ENCODE measurements at places on chromosomes 11 and 22. TPM values are rescaled to one million over a fixed set of nuclear protein-coding genes. Genes with fewer than 3 reads are reported as not detected.

The MIAT gene
- 1.9 TPM for total RNA-seq

The SUSD2 gene
- 7.5 TPM for total RNA-seq

DNA sequence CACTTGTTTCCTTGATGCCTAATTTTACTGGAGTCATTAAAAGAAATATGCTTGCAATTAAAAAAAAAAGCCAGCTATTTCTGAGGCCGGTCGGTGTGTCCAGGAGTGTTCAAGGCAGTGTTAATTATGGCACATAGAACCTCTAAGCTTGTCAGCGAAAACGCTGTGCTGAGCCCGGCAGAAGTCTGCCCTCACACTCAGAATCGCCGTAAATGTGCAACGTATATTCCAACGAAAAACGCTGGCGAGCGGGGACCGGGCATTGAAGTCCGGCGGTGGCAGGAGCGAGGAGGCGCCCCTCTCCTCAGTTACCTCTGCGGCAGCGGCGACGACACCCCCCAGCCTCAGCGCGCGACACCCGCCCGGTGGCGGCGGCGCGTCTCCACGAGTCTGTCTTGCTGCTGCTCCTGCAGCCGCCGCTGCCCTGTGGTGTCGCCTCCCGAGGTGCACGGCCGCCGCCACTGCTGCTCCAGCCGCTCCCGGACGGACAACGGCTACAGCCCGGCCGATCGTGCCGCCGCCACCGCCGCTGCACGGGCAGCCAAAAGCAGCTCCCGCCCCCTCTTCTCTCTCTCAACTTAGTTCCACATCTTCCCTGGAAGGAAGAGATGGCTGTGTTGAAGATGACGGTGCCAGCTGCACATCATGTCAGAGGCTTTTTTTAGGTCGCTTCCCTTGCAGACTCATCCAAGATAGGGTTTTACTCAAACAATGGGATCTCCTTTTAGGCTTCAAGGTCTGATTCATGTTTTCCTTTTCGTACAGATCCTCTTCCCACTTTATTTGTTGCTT, 56.0 kb downstream of the JAM3 start:
- DNase-seq, result peak; percentile 64

The VSIG10L2 gene
- 0.56 TPM for total RNA-seq

GRCh38 chr11:18461909-18462308, 6.3 kb downstream of the LDHAL6A start:
- no peak for DNase-seq

- no peak for DNase-seq
Observed at GRCh38 chr22:49230194-49230577, 597.5 kb downstream of the BRD1 start.

The ANO1 gene
- 14.2 TPM for total RNA-seq

The PLAAT2 gene
- total RNA-seq, result 0.32 TPM

The TNRC6B gene
- total RNA-seq, result 39.8 TPM

DNA sequence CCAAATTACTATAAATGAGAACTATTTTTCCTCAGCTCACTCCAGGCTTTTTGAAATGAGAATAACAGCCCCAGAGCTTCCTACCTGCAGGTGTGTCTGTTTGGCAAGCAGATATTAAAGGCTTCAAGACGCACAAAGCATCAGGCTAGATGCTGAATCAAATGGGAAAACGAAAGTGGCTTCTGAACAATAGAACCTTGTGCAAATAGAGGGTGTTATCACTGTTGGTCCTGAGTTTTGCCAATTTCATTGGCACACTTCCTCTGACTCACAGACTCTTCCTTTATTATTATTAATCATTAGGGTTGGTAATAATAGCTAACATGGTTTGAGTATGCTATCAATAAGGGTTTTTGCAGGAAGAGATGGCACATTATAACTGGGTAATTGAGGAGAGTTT, 13.4 kb downstream of the SYT13 start:
- no peak for DNase-seq

GRCh38 chr22:19132693-19133400, 1.7 kb downstream of the TSSK2 start:
- no peak for DNase-seq

GRCh38 chr11:14079011-14079410, 116.5 kb downstream of the SPON1 start:
- no peak for DNase-seq

DNA sequence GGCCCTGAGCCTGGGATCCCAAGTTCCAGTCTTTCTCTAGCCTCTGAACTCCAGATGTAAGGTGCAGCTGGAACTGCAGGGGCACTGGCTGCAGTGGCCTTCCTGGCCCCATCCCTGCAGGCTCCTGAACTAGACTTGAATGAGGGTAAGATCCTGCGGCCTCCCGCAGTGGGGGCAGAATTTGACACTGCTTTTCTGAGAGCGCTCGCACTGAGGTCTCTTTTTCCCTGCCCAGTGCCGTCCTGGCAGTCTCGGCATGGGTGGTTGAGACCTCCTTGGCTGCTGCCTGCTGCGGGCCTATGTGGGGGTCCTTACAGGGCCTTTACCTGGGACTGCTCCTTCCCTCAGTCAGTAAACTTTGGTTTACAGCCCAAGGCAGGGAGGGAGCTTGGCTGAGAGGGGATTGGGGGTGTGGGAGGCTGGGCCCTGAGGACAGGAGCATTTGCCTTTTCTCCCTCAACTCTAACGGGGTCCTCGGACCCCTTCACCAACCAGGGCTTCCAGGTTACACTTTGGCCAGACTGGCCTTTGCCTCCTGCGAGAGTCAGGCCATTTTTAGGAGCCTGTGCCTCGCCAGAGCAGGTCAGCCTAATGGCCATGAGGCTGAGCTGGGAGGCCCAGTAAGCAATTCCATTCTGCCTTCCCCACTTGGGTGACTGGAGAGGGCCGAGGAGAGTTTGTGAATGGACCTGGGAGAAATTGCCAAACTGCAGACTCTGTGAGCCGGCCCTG, 35.4 kb downstream of the FAM83F start:
- no peak for DNase-seq

The MS4A7 gene
- 33.1 TPM for total RNA-seq

- DNase-seq, result no peak
Observed at GRCh38 chr22:38309614-38310517, 7.4 kb downstream of the CSNK1E start.

DNA sequence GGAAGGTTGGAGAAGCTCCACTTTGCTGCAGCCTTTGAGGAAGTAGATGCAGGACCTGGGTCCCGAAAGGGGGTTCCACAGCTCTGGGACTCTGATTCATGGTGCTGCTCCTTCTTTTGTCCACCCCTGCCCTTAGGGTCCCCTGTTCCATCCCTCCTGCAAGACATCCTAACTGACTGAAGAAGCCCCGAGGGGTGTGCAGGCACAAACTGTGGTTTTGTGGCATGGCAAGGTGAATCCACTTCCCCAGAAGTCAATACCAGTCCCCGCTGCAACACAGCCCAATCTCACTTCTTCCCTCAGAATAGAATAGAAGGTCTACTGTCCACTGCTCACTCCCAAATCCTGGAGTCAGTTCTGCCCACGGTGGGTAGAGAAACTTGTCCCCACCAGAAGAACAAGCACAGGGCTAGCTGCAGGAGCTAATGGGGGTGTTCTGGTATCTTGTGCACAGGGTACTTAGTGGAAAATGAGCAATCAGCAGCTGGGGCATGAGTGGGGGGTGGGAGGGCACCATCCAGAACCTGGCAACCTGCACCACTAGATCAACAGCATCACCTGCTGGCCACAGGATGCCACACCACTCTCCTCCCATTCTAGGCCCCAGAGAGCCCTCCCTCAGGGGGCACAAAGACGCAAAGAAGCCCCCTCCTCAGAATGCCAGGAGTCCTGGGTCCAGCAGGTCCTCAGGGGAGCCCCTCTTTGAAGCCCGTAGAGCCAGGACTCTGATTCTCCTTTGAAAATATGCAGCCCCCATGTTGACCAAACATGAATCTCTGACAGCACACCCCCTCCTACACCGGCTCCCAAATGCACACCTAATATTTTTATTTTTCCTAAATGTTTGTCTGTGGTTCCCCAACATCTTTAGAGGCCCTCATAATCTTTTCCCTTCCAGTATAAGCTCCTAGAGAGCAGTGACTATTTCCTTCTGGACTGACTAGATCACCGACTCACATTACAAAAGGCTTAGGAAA, 14.1 kb downstream of the SPATA19 start:
- DNase-seq, result no peak

The REXO2 gene
- total RNA-seq, result 92.7 TPM

GRCh38 chr22:36184433-36185025, 17.1 kb downstream of the APOL4 start:
- DNase-seq, result peak; percentile 70

The OR8B8 gene
- total RNA-seq, result not detected

The PAMR1 gene
- 17.6 TPM for total RNA-seq

GRCh38 chr11:26142891-26143290, 189.0 kb upstream of the ANO3 start:
- DNase-seq, result no peak

DNA sequence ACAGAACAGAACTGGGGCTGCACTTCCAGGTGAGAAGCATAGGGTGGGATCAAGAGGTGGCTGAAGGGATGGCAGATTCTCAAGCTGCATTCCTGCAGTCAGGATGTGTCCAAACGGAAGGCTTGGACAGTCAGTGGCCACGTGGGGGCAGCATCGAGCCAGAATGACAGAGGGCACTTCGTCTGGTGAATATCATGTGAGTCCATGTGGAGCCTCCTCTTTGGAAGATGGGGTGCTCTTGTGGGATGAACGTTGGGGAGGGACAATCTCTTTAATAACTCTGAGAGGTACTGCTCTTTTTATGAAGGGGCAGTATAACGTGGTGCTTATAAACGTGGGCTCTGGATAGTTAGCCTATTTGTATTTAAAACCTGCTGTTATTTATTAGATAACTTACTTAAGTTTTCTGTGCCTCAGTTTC, 154.9 kb upstream of the NAV2 start:
- peak; percentile 89 for DNase-seq

The FOLR2 gene
- total RNA-seq, result 24.0 TPM

GRCh38 chr11:63840356-63841060, 1.6 kb downstream of the MARK2 start:
- DNase-seq, result no peak

GRCh38 chr11:31492320-31492913, 17.0 kb downstream of the IMMP1L start:
- DNase-seq, result no peak

The AIP gene
- total RNA-seq, result 50.5 TPM

The LRRC74B gene
- total RNA-seq, result not detected

GRCh38 chr11:118226781-118227180, 2.0 kb upstream of the JAML start:
- no peak for DNase-seq

- DNase-seq, result no peak
Observed at GRCh38 chr11:91717169-91717568, 507.4 kb upstream of the FAT3 start.

- DNase-seq, result no peak
Observed at GRCh38 chr11:110973401-110973980, 261.3 kb upstream of the ARHGAP20 start.

DNA sequence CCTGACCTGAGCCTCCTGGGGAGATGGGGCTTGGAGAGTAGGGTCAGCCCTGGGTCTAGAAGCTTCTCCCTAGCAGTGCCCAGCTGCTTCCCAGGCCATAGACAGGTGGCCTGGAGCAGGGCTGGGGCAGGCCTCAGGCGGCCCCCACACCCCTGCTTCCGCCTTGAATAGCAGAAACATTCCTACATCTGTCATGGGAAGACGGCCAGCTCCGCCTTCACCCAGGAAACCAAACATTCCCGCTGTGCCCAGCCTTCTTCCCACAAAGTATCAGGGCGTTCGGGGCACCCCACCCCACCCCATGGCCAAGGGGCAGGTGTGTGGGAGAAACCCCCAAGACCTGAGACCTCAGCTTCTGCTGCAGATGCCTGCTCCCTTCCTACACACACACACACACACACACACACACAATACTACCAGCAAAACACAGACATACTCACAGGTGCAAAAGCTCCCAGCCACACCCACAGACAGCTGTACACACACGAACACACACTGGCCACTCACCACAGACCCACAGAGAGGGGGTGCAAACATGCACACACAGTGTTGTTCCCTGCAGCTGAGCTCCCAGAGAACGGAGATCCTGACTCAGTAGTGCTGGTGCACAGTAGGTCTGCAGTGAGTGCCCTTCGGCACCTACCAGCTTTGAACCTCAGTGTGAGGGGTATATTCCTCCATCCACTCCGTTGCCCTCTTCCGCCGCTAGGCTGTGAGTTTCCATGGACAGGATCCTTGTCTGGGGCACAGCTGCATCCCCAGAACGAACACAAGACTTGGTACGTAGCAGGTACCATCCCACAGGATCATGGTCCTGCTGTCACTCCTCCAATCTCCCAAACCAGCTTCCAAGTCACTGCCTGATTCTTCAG, 37.4 kb downstream of the PDGFB start:
- peak; percentile 16 for DNase-seq

GRCh38 chr11:120037111-120037510, 100.8 kb downstream of the TRIM29 start:
- no peak for DNase-seq

- no peak for DNase-seq
Observed at GRCh38 chr11:77204754-77205466, 76.9 kb downstream of the MYO7A start.

DNA sequence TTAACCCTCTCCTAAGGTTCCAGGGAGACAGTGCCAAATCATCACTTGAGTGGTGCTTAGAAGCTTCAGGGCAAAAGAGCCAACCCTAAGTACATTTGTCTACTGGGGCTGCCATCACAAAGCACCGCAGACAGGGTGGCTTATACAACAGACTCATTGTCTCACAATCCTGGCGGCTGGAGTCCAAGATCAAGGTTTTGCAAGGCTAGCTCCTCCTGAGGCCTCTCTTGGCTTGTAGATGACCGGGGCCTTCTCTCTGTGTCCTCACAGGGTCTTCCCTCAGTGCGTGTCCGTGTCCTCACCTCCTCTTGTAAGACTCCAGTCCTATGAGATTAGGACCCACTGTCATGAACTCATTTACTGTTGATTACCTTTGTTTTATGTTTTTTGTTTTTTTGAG, 34.1 kb upstream of the CD81 start:
- DNase-seq, result no peak

The FBLN1 gene
- 348 TPM for total RNA-seq

DNA sequence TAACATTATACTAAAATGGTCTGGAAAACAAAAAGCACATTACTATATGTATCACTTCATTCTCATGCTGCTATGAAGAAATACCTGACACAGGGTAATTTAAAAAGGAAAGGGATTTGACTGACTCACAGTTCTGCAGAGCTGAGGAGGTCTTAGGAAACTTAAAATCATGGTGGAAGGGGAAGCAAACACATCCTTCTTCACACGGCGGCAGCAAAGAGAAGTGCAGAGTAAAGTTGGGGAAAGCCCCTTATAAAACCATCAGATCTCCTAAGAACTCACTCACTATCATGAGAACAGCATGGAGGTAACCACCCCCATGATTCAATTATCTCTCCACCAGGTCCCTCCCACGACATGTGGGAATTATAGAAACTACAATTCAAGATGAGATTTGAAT, 60.0 kb downstream of the FAM181B start:
- no peak for DNase-seq

- DNase-seq, result no peak
Observed at GRCh38 chr11:2143799-2144543, 4.8 kb upstream of the IGF2 start.

The CTSF gene
- total RNA-seq, result 71.9 TPM

DNA sequence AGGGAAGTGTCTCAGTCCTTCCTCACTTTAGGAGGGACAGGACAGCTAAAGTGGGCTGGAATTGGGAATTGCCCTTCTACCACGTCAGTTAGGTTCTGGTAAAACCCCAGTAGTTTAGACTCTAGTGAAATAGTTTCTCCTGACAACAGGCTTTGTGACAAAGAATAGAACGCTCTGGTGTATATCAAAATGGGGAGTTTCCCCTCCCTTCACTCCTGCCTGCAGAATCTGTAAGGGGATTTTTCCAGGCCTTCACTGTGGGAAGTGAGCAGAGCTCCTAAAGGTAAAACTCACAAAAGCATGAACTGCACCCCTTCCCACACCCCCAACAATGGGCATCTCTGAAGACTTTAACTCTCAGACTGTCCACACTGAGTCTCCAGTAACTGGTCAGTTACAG, 460.9 kb upstream of the LRRC4C start:
- no peak for DNase-seq
